ENCODE measurements at places on chromosomes 2 and 18.

DNA sequence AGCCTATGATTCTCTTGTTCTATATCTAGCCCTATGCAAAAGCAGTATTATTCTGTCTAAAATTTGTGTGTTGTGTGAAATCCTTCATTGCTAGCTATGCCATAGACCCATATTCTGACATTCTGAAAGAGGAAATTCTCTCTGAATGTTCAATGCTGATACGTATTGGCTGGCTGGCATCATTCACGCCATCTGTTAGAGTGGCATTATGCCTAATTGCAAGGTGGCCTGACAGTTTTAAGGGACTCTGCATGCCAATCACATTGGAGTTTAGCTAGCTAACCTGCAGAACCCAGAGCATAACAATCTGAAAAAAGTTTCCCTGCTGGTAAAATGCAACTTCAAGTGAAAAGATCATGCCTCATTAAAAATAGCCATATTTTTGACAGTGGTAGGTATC is 316.0 kb downstream of the SOX11 start:
- DNase-seq = no peak

DNA sequence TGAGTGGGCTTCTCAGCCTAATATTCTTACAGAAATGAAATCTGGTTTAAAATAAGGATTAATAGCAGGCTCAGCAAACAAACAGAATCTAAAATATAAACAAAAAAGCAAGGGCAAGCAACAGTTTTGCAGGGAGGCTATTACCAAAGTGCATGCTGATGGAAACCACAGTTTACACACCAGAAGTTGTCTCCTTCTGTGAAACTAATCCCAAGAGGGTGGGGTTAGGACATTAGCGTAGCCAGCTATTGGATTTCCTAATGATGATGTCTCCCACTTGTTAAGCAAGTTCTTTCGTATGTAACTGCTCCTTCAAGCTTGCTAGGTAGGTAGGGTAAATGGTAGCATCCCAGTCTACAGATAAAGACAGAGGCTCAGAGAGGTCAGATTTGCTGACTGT is 65.0 kb upstream of the TSPYL6 start:
- no peak for DNase-seq

DNA sequence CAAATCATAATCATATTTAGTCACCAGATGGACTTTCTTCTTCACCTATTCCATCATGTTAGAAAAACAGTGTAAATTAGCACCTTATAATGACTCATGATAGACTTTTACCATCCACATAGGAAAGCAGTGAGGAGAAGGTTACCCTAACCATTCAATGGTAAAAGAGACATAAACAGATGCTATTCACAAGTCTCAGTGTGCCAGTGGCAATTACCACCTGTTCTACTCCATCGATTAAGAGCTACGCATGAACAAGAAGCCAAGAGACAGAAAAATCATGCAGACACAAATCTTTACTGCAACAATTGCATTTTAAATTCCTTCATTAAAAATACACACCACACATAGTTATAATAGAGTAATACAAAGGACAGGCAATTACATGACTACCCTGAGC is 106.7 kb upstream of the CHAC2 start:
- no peak for DNase-seq

GRCh38 chr18:58269931-58270330 is 225.9 kb downstream of the NEDD4L start:
- DNase-seq = no peak

DNA sequence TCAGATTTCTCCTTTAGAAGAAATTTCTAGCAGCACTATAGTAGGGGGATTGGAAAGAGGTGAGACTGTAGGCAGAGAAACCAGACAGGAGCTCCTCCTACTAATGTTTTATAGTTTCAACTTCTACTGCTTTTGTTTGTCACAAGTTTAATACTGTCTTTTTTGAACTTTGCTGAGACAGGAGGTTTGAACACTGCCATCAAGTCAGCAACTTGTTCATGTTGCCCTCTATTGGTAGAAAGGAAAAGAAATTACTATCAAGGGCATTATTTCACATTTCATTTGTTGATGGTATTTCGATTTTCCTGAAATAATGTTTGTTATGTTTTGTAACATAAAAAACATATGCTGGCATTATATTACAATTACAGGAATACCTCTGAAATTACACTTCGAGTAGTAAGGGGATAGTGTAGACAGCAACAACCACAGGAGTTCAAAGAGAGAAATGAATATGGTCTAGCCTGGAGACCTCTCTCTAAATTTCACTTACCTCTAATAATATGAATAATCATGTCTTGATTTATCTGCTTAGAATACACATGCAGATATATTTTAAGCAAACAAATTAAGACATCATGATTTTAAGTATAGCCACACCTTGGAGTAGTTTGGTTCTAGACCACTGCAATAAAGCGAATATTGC is 12.4 kb upstream of the CCDC88A start:
- DNase-seq = no peak

DNA sequence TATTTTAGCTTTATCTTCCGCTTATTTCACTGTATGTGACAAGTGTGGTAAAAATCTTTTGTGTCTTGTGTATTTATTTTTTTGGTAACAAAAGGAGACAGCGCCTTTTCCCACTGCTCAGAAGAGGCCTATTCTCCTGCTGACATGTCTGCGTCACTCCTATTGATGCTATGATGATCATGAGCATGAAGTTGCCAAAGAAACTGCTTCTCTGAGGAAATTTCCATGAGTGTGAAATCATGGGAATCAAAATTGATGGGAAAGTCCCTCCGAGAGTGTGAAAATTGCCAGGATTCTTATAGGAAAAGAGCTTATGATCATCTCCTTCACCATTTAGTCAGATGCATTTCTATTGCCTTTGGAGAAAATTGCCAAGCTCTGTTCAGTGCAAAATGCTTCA is 36.5 kb upstream of the DARS1 start:
- DNase-seq = no peak

DNA sequence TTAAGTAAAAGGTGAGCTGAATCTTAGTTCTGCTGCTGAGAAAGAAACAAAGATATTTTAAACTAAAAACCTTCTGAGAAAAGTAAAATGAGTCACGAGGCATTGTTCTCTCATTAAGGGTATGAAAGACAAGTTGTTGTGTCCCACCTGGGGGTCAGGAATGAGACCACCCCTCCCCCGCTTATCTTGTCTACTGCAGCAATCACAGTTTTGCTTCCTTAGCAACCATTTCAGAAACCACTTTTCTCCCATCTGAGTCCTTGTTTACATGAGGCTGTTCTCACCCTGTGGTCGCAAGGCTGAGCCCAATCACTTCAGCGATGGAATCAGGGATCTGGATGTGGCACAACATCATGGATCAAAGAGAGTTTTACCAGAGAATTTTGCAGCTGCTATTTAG is 377.6 kb upstream of the NETO1 start:
- no peak for DNase-seq

DNA sequence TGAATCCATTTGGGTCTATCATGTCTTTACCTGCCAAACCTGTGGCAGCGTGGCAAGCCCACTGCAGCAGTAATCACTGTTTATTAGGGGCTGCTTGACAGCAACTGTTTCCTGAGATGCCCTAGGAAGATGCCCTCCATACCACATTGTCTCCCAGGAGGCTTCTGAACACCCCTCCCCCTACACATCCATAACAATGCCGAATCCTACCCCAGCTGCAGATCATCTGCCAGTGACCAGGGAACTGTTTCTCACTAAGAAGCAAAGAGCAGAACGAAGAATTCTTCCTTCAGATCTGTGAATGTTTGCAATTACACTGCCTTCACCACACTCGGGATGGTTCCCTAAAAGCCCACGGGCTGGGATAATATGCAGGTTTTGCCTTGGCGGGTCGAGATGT is 127.8 kb downstream of the VIT start:
- DNase-seq = no peak

DNA sequence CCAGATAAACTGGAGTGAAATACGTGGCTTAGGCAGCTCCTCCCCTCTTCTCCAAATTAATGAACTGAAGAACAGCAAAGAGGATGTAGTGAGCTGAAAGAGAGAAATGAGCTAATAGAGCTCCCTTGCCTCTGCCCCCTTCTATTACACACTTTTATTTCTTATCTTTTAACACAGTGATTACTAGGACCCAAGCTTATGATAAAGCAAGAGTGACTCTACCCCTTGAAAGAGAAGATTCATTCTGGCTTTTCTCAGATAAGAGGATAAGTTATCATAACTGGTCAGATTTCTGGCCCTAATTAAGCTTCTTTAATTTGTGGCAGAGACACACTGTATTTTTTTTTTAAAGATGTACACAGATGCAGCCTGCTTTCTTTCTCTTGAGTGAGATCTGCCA is 102.2 kb downstream of the MSTN start:
- no peak for DNase-seq

DNA sequence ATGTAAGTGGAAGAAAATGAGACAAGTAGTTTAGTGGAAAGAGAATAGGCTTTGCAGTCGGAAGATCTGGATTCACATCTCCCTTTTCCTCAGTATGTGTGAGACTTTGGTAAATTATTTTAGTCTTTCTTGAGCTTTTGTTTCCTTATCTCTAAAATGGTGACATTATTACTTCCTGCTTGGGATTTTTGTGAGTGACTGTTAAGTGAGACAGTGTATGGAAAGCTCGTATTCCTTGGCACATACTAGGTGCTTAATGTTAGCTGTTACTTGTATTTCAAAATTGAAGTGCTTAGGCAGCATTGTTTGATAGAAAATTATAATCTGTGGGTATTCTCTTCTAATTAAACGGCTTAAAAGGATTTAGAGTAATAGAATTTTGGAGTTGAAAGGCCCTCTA is 2.0 kb downstream of the ZNF638 start:
- no peak for DNase-seq

- DNase-seq = no peak
Measured at GRCh38 chr18:390741-391478, 109.6 kb downstream of the COLEC12 start.

DNA sequence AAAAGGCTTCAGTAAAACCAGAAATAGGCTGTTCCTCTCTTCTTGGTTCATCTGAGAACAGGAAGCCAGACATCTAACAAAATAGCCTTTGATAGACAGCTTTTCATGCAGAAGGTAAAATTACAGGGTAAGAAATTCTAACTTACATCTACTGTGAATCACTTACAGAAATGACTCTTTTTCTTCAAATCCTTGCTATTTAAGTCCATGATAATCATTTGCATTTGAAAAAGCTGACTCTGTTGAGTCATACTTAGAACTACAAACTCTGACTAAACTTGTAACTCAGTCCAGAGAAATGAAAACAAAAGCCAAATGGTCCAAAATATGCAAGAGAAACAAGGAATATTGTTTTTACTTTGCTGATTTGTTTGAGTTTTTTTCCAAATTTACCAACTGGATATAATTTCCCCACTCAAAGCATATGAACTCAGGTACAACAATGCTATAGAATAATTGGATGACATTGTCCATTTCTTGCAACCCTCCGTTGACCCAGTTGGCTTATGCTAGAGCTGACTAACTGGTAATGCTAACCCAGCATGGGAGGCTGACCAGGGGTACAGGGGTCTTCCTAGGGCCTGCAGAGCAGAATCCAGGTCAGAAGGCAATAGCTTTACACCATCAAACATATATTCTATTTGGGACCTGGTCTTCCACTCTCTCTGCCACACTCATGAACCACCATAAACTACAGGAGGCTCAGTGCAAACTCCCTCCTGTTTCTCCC is 18.8 kb upstream of the MREG start:
- DNase-seq = no peak

DNA sequence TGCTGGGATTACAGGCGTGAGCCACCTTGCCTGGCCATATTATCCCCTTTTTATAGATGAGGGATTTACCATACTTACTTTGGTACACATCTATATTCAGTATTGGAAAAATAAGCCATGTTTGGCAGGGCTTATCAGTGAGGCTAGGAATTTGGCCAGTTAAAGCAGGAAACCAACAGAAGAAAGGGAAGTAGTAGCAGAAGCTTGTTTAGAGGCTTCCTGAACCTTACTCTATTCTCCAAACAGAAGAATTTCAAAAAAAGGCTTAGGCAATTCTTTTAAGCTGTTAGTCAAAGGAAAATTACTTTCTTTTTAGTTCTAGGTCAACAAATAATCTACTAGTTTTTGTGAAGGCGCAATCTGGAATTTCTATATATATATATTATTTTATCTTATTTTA is 3.2 kb upstream of the GLS start:
- DNase-seq = no peak

DNA sequence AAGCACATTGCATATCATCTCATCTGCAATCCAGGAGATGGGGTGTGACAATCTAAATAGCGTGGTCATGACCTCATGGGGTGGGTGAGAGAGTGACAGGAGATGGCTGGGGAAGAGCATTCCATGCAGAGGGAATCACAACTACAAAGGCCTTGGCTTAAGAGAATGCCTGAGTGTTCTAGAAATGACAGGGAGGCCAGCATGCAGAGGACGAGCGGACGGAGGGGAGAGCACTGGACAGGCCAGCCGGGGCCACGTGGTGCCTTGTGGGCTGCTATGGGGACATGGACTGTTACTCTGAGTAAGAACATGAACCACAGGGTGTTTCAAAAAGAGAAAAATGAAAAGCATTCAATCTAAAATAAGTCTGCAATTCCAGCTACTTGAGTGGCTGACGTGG is 117.9 kb upstream of the ODC1 start:
- DNase-seq = no peak

GRCh38 chr2:238791354-238791753 is 56.5 kb upstream of the TWIST2 start:
- DNase-seq = no peak

DNA sequence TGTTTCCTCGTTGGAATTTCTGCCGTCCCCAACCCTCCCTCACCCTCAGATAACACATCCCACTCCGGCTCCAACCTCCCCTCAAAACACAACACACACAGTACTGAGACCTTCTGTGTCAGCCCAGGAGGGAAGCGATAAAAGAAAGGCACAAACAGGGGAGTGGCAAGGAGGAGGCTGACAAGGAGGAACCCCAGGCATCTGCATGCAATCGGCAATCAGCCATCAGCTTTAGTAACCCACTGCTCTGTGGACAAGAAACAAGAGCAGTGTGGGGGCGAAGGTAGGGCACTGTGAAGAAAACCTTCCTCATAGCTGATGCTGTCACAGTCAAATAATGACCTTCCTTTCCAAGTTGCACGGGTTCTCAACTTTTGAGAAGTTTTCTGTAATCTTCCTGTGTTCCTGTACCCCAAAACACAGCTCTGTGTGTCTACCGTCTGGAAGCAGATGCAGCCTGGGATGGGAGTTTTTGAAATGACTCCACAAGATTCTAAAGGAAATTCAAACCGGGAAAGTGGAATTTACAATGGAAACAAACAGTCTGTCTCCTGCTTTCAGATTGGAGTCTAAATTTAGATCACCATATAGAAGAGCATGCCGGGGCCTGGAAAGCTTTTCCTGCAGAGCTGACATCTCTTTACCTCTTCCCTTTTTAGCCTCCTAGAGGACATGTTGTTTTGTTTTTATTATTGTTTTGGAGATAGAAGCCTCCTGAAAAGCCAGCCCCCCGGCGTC is 16.4 kb upstream of the LPIN2 start:
- no peak for DNase-seq

GRCh38 chr18:32372381-32373061 is 98.2 kb downstream of the GAREM1 start:
- no peak for DNase-seq
